ENCODE measurements at places on chromosomes 7 and 10.
A peak's percentile ranks its signal among the peaks of the same experiment; 100 is the strongest.

GRCh38 chr10:80468002-80468401 is 13.9 kb downstream of the TSPAN14 start:
- DNase-seq = peak; percentile 49
- peak overlapping the region; percentile 84 for H3K27ac ChIP-seq
- H3K36me3 ChIP-seq = peaks cover 9% of the 10 kb centered on the region
- H3K4me3 ChIP-seq = peak overlapping the region; percentile 27
- H3K4me1 ChIP-seq = peaks cover 91% of the 10 kb centered on the region
- no peaks in the 10 kb centered on the region for H3K27me3 ChIP-seq

- H3K4me1 ChIP-seq = no peaks in the 10 kb centered on the region
- H3K36me3 ChIP-seq = no peaks in the 10 kb centered on the region
- no peak for DNase-seq
- H3K4me3 ChIP-seq = no peak overlapping the region
- no peaks in the 10 kb centered on the region for H3K27me3 ChIP-seq
Measured at GRCh38 chr7:132117636-132118035, 458.6 kb downstream of the PLXNA4 start.

GRCh38 chr10:64142395-64142794 is 621.2 kb downstream of the REEP3 start:
- DNase-seq = no peak
- no peaks in the 10 kb centered on the region for H3K36me3 ChIP-seq
- H3K27ac ChIP-seq = no peak overlapping the region
- no peaks in the 10 kb centered on the region for H3K27me3 ChIP-seq
- no peak overlapping the region for H3K4me3 ChIP-seq
- H3K4me1 ChIP-seq = no peaks in the 10 kb centered on the region

GRCh38 chr10:91944880-91945630 is 21.5 kb downstream of the BTAF1 start:
- peaks cover 31% of the 10 kb centered on the region for H3K36me3 ChIP-seq
- H3K4me3 ChIP-seq = no peak overlapping the region
- no peak overlapping the region for H3K27ac ChIP-seq
- H3K4me1 ChIP-seq = no peaks in the 10 kb centered on the region
- no peak for DNase-seq

DNA sequence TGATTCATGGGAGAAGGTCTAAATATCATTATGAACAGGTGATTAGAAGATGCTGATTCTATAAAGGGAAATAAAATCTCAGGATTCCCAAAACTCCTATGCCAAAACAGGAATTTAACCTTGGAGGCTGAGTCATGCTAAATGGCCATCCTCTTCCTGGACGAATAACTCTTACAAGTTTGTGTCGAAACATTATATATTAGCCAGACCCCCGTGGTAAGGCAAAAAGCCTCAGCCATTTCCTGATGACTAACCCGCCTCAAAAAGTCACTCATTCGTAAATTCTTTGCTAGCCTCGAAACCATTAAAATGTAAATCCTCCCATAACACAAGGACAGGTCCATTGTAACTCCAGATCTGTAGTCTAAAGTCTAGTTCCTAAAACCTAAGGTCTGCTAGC is 32.0 kb downstream of the CUL2 start:
- DNase-seq = no peak
- H3K4me1 ChIP-seq = no peaks in the 10 kb centered on the region
- peaks cover 61% of the 10 kb centered on the region for H3K36me3 ChIP-seq
- no peak overlapping the region for H3K27ac ChIP-seq
- no peak overlapping the region for H3K4me3 ChIP-seq

GRCh38 chr7:109915670-109916069 is 1175.3 kb upstream of the LRRN3 start:
- no peaks in the 10 kb centered on the region for H3K36me3 ChIP-seq
- no peaks in the 10 kb centered on the region for H3K4me1 ChIP-seq
- H3K27ac ChIP-seq = no peak overlapping the region
- H3K27me3 ChIP-seq = no peaks in the 10 kb centered on the region
- DNase-seq = no peak

- DNase-seq = no peak
- H3K4me3 ChIP-seq = peak within 1 kb of the TSS; percentile 42
- H3K36me3 ChIP-seq = no peaks in the 10 kb centered on the region
- peaks cover 5% of the 10 kb centered on the region for H3K4me1 ChIP-seq
- H3K27me3 ChIP-seq = peaks cover 16% of the 10 kb centered on the region
Measured at GRCh38 chr10:84194424-84195043, at the start of gene CDHR1. TSS of gene CDHR1 (plus strand) at chr10:84194537. CDS start at chr10:84194761, 224 bp downstream.

- no peaks in the 10 kb centered on the region for H3K4me1 ChIP-seq
- no peak overlapping the region for H3K4me3 ChIP-seq
- no peaks in the 10 kb centered on the region for H3K36me3 ChIP-seq
- no peaks in the 10 kb centered on the region for H3K27me3 ChIP-seq
- DNase-seq = no peak
Measured at GRCh38 chr7:24169077-24169624, 114.8 kb upstream of the NPY start.

DNA sequence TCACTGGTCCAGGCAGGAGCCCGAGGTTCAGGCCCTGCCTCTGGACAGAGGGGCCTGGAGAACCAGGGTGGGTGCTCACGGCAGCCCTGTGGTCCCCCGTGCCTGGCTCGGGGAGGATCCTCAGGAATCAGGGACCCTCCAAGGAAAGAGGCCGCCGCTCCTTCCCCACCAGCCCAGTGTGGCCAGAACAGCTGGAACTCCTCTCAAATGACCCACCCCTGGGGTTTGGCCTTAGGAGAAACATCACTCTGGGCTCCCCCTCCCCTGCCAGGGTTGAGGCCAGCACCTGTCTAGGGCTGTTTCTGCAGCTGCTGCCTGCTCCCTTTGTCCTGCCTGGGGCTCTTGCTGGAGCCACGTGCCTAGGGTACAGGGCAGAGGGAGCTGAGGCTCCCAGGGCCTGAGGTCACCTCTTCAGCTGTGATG is 161.0 kb downstream of the RNF216 start:
- no peak for DNase-seq
- no peaks in the 10 kb centered on the region for H3K27me3 ChIP-seq
- H3K4me3 ChIP-seq = no peak overlapping the region
- H3K4me1 ChIP-seq = no peaks in the 10 kb centered on the region

GRCh38 chr7:44636926-44637325 is 30.5 kb downstream of the OGDH start:
- H3K4me1 ChIP-seq = peaks cover 93% of the 10 kb centered on the region
- H3K27me3 ChIP-seq = no peaks in the 10 kb centered on the region
- DNase-seq = no peak
- H3K36me3 ChIP-seq = no peaks in the 10 kb centered on the region

GRCh38 chr7:24477398-24478136 is 95.7 kb upstream of the PALS2 start:
- DNase-seq = no peak
- no peaks in the 10 kb centered on the region for H3K36me3 ChIP-seq
- H3K4me1 ChIP-seq = no peaks in the 10 kb centered on the region
- no peak overlapping the region for H3K4me3 ChIP-seq
- H3K27ac ChIP-seq = no peak overlapping the region

DNA sequence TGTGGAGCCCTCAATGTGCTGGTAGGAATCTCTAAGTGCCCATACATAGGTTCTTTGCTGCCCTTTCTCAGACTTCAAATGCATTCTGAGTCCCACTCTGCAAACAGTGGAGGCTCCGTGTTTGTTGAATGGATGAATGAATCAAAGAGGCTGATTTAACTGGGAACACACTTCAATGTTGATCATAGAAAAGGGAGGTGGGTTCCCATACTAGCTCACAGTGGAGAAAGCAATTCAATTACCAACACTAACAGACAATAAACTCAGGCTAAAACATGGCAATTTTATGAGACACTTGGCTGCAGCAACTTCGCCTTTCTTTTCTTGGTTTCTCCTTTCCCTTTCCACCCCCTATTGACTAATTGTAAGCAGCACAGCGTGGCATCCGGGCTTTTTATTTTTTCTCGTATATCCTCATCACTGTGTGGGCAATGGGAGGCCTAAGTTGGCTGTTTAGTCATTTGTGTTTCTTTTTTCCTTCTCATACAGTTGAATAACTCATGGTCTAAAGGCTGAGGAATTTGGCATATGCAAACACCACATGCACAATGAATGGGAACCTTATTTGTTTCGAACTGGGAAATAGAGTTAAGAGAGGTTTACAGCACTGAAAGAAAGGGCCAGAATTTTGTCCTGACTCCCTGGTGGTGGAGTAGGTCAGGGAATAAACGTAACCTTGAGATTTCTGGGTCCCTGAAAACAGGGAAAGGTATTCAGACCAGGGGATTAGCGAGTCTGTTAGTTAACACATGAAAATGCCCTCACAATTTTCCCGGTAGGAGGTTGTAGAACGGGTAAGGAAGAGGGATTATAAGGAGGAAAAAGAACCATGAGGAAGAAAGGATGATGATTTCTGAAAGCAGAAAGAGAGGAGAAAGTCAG is 858.5 kb downstream of the KCNMA1 start:
- H3K36me3 ChIP-seq = no peaks in the 10 kb centered on the region
- no peak overlapping the region for H3K4me3 ChIP-seq
- H3K27ac ChIP-seq = no peak overlapping the region
- H3K27me3 ChIP-seq = no peaks in the 10 kb centered on the region
- H3K4me1 ChIP-seq = no peaks in the 10 kb centered on the region

DNA sequence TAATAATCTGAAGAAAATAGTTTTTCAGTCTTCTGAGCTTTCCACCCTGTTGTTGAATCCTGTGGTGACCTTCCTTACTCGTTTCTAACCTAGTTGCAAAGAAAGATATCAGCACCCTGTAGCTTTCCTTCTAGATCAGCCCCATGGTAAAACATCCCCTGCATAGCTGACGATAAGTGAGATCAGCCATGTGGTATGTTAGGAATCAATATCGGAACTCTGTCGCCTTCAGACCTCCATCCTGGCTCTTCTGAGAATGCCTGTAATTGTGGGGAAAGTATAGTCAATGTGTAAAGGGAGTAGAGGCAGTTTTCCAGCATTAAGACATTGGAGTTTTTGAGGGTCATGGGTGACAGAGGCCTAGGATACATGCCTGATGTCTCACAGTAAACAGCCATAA is 151.8 kb downstream of the LRRC4 start:
- no peaks in the 10 kb centered on the region for H3K27me3 ChIP-seq
- no peak for DNase-seq
- H3K4me3 ChIP-seq = no peak overlapping the region
- no peak overlapping the region for H3K27ac ChIP-seq

- no peak overlapping the region for H3K27ac ChIP-seq
- no peak overlapping the region for H3K4me3 ChIP-seq
- DNase-seq = no peak
- H3K36me3 ChIP-seq = no peaks in the 10 kb centered on the region
Measured at GRCh38 chr10:26970667-26971066, 109.9 kb upstream of the ABI1 start.

DNA sequence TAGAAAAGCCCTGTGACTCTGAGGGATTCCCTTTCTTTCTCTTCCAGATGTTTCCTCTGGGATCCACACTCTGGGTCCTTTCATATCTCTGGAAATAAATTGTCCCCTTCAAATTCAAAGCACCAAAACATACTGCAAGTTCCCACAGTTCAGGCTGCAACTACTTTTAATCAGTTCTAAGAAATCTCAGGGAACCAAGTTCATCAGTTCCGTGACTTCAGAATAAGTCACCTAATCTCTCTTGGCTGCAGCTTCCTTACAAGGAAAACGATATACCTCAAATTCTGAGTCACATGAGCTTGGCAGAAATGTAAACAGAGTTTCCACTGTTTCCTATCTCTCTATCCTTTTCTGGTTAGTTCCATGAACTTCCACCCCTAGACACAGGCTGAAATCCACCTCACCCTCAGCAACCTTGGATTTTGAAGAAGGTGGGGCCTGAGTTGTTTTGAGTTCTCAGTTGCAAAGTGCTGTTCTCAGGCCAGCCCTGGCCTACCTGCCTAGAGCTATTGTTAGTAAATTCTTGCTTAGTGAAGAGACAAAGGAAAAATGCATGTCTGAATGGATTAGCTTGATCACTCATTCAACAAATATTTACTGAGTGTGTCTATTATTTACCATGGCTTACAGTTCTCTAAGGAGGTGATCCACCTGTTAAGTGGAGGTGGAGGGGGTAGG is 59.3 kb upstream of the IL6 start:
- DNase-seq = no peak
- H3K27me3 ChIP-seq = no peaks in the 10 kb centered on the region
- no peaks in the 10 kb centered on the region for H3K36me3 ChIP-seq

DNA sequence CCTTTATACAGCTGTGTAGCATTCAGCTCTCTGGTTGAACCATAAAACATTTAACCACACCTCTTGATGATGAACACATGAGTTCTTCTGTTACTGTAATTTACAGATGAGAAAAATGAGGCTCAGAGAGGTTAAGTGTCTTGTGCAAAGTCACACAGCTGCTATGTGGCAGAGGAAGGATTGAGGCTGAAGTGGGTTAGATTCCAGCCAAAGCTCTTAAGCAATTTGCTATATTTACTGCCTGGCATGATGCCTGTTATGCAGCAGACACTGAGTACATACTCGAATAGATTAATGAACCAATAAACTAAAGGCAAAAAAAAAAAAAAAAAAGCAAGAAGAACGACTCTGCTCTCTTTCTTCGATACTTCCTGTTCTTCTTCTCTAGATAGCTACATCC is 35.7 kb downstream of the GFRA1 start:
- H3K27me3 ChIP-seq = no peaks in the 10 kb centered on the region
- no peaks in the 10 kb centered on the region for H3K36me3 ChIP-seq
- H3K4me3 ChIP-seq = no peak overlapping the region
- no peak for DNase-seq

DNA sequence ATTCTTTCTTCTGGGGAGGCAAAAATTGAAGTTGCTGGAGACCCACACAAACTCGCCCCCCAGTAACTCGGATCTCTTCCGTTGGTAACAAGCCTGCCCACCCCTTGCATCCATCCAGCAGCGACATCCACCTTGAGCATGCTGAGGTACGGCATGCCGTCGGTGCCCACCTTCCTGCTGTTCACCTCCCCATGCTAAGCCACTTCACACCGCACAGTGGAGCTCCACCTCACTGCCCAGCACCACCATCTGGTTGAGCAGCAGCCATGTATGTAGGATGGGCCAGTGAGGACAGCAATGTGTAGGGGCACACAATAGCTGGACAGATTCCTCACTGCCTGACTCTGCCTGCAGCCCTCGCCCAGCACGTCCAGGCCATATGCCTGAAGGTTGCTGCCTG is 138.1 kb upstream of the ZNF92 start:
- no peaks in the 10 kb centered on the region for H3K36me3 ChIP-seq
- no peak for DNase-seq
- no peaks in the 10 kb centered on the region for H3K27me3 ChIP-seq

- no peaks in the 10 kb centered on the region for H3K4me1 ChIP-seq
- DNase-seq = no peak
- no peaks in the 10 kb centered on the region for H3K27me3 ChIP-seq
- H3K27ac ChIP-seq = no peak overlapping the region
Measured at GRCh38 chr10:78004215-78005026, 24.9 kb downstream of the POLR3A start.
